ENCODE measurements at places on chromosomes 5 and 9.
A peak's percentile ranks its signal among the peaks of the same experiment; 100 is the strongest.

DNA sequence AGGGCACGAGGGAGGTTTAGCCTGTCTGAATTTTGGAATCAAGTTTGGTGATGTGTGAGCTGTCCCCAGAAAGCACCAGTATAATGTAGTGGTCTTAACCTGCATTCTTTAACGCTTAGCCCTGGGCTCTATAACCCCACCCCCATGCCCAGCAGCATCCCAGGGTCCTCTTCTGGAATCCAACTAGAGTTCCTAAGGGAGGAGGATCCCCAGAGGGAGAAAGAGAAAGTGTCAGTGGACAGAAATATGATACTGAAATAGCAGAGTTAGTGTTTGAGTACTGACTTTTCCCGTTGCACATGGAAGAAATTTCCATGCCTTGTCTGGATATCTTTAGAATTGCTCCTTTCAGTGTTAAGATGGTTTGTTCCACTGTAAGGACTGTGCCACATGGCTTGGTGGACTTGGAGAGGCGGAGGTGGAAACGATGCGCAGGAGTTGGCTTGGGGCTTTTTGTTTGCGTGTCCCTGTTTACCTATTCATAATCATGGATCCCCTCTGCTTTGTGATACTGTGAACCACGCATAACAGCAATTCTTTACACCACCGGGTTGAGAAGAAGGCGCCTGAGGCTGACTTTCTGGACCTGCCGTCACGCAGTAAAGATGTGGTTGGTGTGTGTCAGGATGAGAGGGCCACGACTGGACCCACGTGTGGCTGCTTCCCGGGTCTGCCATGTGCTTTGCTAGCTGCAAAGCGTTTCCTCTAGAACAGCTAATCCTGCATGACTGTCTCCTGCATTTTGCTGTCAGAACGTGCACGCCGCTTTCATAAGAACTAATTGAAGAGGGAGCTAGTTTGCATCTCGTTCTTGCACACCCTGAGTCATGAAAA, 142.3 kb downstream of the SMARCA2 start:
- DNase-seq, result peak; percentile 21

GRCh38 chr5:94267350-94267899, 351.0 kb downstream of the KIAA0825 start:
- no peak for DNase-seq

GRCh38 chr5:56323505-56323904, 90.4 kb upstream of the ANKRD55 start:
- DNase-seq, result no peak

GRCh38 chr5:56129288-56129687, 103.8 kb downstream of the ANKRD55 start:
- no peak for DNase-seq

- DNase-seq, result no peak
Observed at GRCh38 chr5:44388321-44389089, 715 bp downstream of the FGF10 start.
